ENCODE measurements at places on chromosomes 2 and 18. TPM values are rescaled to one million over a fixed set of nuclear protein-coding genes. Genes with fewer than 3 reads are reported as not detected.
A peak's percentile ranks its signal among the peaks of the same experiment; 100 is the strongest.

DNA sequence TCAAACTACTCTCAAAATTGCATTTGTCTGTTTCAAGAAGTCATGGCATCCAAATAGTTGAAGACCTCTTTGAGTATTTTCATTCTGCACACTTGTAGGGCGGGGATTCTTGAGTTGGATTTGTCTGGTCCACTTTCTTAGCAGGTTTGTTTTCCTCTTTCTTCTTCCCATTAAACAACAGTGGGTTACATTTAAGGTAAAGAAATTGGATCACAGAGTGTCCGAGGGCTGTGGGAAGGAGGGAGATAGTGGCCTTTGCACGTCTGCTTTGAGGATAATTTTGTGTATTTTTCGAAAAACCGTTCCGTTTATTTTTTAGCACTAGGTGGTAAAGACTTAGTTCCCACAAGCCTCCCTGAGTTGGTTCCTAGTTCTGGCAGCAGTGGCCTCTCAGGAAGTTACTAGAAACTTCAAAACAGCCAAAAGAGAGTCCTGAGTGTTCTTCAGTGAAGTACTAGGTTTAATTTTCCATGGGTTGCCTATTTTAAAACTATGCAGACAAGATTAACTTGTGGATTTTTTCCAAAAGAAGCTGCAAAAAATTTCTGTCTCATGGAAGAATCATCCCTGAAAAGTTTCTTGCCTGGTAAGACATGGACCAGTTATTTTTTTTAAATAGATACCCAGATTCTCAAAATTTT, 107.9 kb downstream of the CDC42EP3 start:
- DNase-seq: no peak

DNA sequence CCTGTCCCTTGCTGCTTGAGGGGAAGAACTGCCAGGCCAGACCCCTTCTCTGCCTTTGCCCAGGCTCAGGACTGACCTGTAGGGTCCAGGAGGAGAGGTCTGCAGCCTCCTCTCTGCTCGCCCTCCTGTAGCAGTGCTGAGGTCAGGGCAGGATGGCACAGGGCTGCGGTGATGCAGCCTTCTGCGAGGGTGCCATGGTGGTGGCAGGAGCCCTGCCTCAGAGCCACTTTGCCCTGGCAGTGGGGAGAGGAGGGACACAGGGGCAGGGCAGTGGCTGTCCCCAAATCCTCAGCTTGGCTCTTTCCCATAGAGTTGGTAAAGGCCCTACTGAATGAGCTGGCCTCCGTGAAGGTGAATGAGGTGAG, 884 bp downstream of the PROM2 start:
- DNase-seq: peak; percentile 36

- DNase-seq: no peak
These were observed 179.2 kb downstream of the RIT2 start for GRCh38 chr18:42936289-42936688.

DNA sequence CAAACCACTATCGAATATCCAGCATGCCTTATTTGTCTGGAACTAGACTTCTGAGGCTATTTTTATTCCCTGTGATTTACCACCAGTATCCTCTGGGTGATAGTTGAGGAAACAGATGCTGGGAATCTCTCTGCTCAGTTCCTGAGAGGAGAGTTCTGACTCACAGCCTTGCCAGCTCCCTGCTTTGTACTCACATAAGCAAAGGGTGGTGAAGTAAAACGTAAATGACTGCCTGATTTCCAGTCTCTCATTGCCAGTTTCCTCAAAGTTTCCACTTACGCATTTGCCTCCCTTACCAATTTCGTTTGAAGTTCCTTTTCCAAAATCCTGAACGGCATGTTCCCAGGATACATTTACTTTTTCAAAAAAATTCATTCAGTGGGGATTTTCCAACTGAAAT, 69.2 kb upstream of the HNRNPA3 start:
- DNase-seq: peak; percentile 82

GRCh38 chr18:12741351-12741750, 38.5 kb downstream of the PSMG2 start:
- no peak for DNase-seq

DNA sequence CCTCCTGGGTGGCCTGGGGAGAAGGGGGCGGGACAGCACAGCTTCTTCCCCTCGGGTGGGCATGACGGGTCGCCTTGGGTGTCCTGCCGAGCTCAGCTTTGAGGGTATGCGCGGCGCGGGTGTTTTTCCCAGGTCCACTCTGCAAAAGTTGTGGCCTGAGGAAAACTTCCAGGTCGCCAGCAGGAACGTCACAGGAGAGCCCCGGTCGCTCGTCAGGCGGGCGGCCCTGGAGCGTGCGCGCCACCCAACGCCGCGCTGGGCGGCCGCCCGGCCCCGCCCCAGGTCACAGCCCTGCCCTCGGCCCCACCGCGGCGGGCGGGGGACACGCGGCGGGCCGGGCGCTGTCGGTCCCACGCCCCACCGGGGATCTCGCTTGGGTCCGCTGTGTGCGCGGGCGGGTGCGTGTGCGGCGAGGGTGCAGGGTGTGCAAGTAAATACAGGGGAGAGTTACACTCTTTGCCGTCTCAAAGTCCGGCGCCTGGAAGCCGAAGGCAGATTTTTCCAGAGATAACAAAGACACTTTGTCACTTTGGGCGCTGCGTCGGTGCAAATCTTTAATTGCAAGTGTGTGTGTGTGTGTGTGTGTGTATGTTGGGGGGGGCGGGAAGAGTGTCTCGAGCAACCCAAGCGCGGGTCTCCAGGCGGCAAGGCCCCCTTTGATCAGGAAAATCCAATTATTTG, 616 bp upstream of the SP5 start:
- DNase-seq: peak; percentile 81

GRCh38 chr18:24014986-24015638, 558 bp downstream of the TTC39C start:
- peak; percentile 74 for DNase-seq

GRCh38 chr2:187446711-187447110, 1.3 kb downstream of the CALCRL start:
- no peak for DNase-seq

DNA sequence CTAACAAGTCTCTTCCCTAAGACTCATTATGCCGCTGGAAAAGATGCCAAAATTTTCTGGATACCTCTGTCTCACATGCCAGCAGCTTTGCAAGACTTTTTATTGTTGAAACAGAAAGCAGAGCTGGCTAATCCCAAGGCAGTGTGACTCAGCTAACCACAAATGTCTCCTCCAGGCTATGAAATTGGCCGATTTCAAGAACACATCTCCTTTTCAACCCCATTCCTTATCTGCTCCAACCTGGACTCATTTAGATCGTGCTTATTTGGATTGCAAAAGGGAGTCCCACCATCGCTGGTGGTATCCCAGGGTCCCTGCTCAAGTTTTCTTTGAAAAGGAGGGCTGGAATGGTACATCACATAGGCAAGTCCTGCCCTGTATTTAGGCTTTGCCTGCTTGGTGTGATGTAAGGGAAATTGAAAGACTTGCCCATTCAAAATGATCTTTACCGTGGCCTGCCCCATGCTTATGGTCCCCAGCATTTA, 26.3 kb downstream of the DHRS9 start:
- DNase-seq: no peak

- DNase-seq: peak; percentile 83
These were observed 138.0 kb downstream of the CTIF start for GRCh38 chr18:48676756-48677368.

DNA sequence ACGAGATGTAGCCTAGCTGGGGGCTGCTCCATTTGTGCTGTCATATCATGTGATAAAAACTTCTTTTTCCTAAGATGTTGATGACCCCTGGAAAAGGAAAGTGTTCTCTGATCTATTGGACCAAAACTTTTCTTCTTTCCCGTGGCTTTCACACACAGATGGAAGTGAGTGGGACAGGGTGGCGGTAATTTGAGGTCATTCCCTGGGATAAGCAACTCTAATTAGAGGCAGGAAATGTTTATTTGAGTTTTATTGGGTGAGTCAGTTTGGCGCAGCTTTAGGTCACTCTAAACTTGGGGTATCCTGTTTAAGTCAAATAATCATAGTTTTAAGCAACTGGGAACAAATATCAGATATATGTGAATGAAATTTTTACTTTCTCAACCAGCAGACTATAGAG, 221.0 kb upstream of the EPAS1 start:
- peak; percentile 27 for DNase-seq

GRCh38 chr2:168192839-168193616, 54.4 kb downstream of the STK39 start:
- DNase-seq: no peak

DNA sequence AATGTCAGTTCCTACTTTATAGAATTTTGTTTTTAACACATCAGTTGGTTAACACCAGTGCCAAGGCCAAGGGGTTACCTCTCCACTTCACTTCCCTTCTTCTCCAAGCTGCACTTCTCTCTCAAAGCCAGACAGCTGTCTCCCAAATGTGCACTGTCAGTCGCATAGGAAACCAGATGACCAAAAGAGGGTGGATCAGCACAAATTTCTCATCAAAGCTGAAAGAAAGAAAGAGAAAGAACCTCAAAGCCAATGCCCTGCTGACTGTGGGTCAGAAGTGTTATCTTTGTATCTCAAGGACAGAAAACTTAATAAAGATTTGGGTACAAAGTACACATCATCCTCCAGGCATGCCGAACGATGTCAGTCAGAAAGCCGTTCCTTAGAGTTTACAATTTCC, 32.2 kb downstream of the SPATS2L start:
- no peak for DNase-seq

MGAT4A gene
- polyA plus RNA-seq: 24.5 TPM

CFAP221 gene
- 0.07 TPM for polyA plus RNA-seq

IL37 gene
- polyA plus RNA-seq: not detected

ALLC gene
- polyA plus RNA-seq: not detected

SPDYA gene
- polyA plus RNA-seq: 0.13 TPM

VWA3B gene
- polyA plus RNA-seq: 1.2 TPM

UCN gene
- 0.89 TPM for polyA plus RNA-seq

POTEC gene
- not detected for polyA plus RNA-seq

ANO7 gene
- 39.2 TPM for polyA plus RNA-seq

EML6 gene
- 2.2 TPM for polyA plus RNA-seq

CYTIP gene
- 6.6 TPM for polyA plus RNA-seq
